ENCODE measurements at places on chromosomes 6 and 20.

DNA sequence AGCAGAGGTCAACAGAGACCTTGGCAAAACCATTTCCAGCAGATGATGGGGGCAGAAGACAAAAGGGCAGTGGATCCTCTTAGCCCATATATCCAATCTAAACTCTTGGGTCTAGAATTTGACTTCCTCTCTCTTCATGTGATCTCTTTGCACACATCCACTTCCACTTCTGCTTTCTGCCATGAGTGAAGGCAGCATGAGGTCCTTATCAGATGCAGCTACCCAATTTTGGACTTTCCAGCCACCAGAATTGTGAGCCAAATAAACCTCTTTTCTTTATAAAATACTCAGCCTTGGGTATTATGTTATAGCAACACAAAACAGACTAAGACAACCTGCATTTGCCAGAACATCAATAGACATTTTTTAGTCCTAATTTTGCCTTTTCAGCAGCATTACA is 191.6 kb downstream of the ADAT2 start:
- H3K4me1 ChIP-seq, result no peaks in the 10 kb centered on the region
- no peak for DNase-seq
- H3K27ac ChIP-seq, result no peak overlapping the region
- no peaks in the 10 kb centered on the region for H3K27me3 ChIP-seq
- no peak overlapping the region for H3K4me3 ChIP-seq

GRCh38 chr6:135088818-135089809 is 34.5 kb upstream of the HBS1L start:
- no peak overlapping the region for H3K27ac ChIP-seq
- no peaks in the 10 kb centered on the region for H3K27me3 ChIP-seq
- H3K4me1 ChIP-seq, result no peaks in the 10 kb centered on the region
- no peak overlapping the region for H3K4me3 ChIP-seq

- no peaks in the 10 kb centered on the region for H3K27me3 ChIP-seq
- no peak overlapping the region for H3K4me3 ChIP-seq
- no peak overlapping the region for H3K27ac ChIP-seq
- no peaks in the 10 kb centered on the region for H3K4me1 ChIP-seq
- no peak for DNase-seq
Observed at GRCh38 chr6:45148711-45149341, 179.3 kb upstream of the RUNX2 start.

DNA sequence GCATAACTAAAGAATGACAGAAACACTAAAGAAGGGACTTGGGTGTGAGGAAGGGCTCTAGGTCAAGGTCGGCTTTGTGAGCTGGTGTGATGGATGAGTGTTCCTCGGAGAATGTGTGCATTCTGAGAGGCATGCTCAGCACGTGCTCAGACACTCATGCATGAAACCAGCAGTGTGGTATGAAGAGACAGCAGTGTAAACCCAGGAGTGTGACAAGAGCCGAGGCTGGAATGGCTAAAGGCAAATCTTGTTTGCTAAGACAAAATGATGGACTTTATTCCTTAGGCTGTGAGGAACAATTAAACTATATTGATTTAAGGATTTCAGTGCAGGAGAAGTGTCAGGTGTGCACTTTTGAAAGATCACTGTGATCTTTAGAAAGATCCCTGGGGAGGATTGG is 107.4 kb upstream of the MAP7 start:
- H3K4me3 ChIP-seq, result no peak overlapping the region
- no peaks in the 10 kb centered on the region for H3K36me3 ChIP-seq
- H3K4me1 ChIP-seq, result no peaks in the 10 kb centered on the region
- H3K27me3 ChIP-seq, result no peaks in the 10 kb centered on the region
- H3K27ac ChIP-seq, result no peak overlapping the region

GRCh38 chr20:29689411-29690225 is 1567.8 kb upstream of the DEFB115 start:
- no peaks in the 10 kb centered on the region for H3K36me3 ChIP-seq
- no peak overlapping the region for H3K27ac ChIP-seq
- no peaks in the 10 kb centered on the region for H3K4me1 ChIP-seq
- H3K4me3 ChIP-seq, result no peak overlapping the region
- DNase-seq, result no peak

Measured in large intestine (tissue), 12 donors.